ENCODE measurements at places on chromosomes 7 and 10.

DNA sequence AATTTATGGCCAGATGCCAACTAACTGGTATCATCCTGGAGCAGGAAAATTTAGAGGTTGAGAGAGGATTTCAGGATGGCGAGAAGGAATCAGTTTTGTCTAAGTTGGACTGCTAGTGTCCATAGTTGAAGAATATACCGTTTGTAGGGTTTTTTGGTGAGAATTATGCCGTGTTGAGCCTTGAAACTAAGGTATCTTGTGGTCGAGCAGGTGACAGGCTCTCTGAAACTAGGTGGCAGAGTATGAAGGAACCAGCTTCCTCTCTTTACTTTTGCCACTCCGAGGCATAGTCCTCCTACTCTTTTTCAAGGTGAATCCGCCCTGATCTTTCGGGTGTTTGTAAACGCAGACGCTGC is 9.7 kb downstream of the MDFIC start:
- no peak for DNase-seq

DNA sequence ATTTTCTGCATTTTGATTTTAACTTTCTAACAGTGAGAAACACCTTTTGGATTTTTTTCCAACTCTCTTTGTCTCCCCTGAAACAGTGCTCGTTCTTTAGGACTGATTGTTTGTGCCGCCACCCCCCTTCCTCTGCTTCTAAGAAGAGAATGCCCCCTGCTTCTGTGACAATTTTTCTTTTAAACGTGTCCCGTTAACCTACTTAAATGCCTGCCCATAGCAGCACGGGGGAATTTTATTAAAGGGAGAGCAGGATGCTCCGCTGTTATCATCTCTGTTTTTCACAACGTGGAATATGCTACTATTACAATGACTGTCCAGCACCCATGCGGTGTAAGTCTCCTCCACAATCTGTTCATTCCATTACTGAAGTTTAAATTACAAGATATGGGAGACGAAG is 67.8 kb downstream of the SVIL start:
- DNase-seq, result no peak

GRCh38 chr7:47375121-47375938 is 206.6 kb downstream of the TNS3 start:
- DNase-seq, result no peak

- DNase-seq, result no peak
Observed at GRCh38 chr10:77698267-77698931, 60.8 kb upstream of the KCNMA1 start.

DNA sequence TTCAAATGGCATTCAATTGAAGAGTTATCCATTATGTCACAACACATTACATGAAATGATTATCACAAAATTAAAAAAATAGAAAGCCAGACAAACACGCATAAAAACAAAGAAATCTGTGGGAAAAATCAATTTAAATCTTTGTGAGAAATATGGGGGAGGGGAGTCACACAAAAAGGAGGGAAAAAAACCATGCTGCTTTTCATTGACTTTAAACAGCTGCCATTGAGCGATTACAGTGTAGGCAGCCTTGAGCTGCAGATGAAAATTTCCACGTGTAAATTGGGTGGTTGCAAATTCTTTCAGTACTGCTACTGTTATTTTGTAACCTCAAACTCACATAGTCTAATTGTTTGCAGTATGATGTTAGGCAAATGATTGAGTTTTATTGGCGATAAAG is 889.9 kb upstream of the PHF14 start:
- no peak for DNase-seq

DNA sequence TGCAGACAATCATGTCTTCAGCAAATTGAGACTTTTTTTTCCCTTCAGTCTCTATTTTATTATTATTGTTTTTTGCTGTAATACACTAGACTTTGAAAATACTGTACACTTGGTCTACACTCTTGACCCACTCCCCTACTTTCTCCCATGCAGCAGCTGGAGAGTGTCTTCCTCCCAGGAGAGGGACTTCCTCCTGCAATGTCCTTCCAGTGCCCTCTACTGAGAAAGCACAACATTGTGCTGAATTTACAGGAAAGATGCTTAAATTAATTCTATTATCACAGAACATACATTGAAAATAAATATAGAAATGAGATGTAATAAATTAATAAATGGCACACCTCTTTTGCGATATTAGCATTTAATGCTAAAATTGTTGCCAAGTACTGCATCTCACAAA is 411.3 kb downstream of the CCSER2 start:
- no peak for DNase-seq

- DNase-seq, result no peak
Observed at GRCh38 chr7:23018750-23019149, 4.8 kb upstream of the HYCC1 start.

GRCh38 chr10:30432622-30433305 is 1.2 kb upstream of the MAP3K8 start:
- DNase-seq, result no peak
